ENCODE measurements at places on chromosomes 5 and 9.
A peak's percentile ranks its signal among the peaks of the same experiment; 100 is the strongest.

DNA sequence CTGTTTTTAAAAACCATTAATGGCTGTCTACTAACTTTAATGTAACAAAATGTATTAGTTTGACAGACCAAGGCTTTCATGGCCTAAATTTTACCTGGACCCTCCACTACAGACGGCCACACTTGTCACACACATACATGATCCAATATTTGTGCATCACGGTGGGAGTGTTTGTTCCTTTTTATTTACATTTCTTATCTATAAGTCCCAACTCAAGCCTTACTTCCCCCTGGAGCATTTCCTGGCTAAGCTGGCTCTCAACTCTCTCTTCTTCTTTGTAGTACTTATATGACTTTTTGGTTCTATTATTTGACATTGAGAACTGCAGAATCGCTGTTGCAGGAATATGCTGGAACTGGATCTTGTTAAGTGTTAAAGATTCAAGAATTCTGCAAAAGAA is 534.4 kb downstream of the RAB3C start:
- DNase-seq = no peak

GRCh38 chr5:171759777-171760176 is 25.8 kb upstream of the SMIM23 start:
- DNase-seq = no peak

- DNase-seq = no peak
These were observed 11.0 kb upstream of the MTMR12 start for GRCh38 chr5:32323741-32324140.

GRCh38 chr5:100818340-100818739 is 84.7 kb downstream of the ST8SIA4 start:
- no peak for DNase-seq

DNA sequence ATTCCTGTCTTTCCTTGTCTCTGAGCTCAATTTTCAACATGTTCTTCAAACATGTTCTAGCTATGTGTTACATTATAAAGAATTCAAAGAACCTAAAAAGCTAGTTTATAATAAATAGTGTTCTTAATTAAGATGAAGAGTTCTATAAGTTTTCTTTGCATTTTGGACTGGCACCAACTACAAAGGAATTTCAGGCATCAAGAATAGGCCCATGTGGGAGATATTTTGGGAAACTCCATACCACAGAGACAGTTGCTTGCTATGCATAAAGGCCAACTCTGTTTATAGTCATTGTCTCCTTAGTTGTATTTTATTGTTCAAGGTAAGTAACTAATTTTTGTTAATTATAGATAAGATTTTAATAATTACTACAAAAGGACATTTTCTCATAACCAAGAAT is 4.5 kb downstream of the SLF1 start:
- DNase-seq = no peak

GRCh38 chr5:157126-157715 is 34.1 kb upstream of the LRRC14B start:
- DNase-seq = no peak

DNA sequence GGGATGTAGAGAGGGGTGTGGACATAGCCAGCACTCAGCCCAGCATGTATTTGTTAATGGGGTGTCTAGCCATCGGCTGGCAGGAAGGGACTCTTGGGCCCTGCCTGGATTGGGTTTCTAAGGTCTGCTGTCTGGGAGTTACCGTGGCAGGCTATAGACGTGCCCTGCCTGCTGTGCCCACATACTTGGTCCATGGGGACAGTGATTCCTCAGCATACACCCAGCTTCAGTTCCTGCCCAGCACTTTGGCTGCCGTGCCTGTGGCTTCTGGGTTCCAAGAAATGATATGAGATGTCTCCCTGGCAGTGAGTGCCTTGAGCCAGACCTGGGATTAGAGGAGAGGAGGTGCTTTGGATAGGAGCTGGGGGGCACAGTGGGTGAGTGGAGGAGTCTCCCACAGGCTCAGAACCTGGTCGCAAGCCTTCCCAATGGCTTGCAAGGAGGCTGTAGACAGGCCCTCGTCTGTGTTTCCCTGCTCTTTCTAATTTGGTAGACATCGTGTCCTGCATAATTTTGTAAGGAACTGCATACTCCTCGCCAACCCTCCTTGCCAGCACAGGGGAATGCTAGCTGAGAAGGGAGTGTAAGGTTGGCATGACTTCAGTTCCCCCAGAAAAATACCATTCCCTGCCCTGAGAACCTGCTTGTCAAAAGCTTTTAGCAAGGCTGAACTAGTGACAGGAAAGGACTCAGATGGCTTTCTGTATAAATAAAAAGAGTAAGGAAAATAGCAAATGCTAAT is 287.9 kb downstream of the ZSWIM6 start:
- DNase-seq = no peak

GRCh38 chr5:2192496-2192895 is 309.8 kb upstream of the IRX4 start:
- no peak for DNase-seq

DNA sequence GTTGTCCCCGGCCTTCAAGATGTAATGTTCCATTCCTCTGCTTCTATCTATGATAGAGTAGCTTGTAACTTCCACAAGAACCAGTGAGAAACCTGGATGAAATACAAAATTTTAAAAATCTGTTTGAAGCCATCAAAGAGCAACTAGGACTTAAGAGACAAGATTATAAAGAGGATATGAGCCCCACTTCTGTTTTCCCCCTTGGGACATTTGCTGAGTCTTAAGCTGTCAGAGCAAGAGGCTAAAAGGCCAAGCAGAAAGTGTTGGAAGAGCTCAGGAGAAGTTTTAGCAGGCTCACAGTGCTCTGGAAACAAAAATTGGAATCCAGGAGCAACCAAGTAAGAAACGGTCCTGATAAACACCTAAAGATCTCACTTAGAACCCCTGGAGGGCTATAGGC is 76.1 kb downstream of the ADRB2 start:
- no peak for DNase-seq

GRCh38 chr9:88270413-88270812 is 117.8 kb upstream of the SPIN1 start:
- no peak for DNase-seq

- DNase-seq = no peak
These were observed 289.7 kb downstream of the FBXL7 start for GRCh38 chr5:15789642-15790041.

DNA sequence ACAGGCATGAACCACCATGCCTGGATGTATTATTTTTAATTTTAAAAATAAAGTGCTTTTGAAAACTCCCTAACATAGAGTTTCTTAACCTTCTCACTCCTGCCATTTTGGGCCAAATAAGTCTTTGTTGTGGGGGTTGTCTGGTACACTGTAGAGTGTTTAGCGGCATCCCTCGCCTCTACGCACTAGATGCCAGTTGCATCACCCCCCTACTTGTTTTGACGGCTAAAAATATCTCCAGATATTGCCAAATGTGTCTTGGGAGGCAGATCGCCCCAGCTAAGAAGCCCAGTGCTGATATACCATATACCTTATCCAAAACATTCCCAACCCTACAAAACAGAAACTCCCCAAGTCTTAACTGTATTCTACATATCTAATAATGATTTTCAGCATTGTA is 54.6 kb downstream of the SCAI start:
- DNase-seq = no peak

GRCh38 chr9:128773049-128773448 is 1.3 kb upstream of the ZER1 start:
- DNase-seq = no peak

GRCh38 chr9:93141771-93142483 is 7.9 kb upstream of the NINJ1 start:
- no peak for DNase-seq

DNA sequence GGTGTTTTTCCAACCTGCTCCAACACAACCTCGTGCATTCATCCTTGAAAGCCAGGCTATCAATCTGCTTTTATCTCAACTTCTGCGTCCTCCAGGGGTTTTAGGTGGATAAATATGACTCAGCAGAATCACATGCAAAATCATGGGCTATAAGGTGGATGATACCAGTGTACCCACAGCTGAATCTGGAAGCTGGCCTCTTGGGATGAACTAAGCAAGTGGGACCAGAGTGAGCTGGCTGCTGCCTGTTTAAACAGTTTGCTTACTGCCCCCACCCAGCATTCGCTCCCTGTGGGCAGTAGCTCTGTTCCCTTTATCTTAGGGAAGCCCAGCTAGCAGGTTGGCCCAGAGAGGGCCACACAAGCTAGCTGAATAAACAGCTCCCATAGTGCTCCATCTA is 194.0 kb downstream of the CRB2 start:
- no peak for DNase-seq

DNA sequence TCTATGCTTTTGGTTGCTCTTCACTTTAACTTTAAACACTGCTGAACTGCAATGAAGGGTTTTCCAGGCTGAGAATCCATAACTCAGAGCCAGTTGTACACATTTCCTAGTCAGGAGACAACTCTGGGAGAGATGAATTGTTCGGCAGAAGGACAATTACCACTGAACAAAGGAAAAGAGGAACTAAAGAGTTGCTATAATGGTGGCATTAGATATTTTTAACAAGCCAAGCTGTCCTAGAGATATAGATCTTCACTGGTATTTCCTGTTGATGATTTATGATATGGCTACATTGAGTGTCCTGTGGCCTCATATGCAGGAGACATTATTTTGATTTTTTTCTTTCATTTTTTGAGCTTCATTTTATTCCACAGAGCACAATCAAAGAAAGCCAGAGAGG is 219.1 kb upstream of the PCSK5 start:
- DNase-seq = no peak

- no peak for DNase-seq
These were observed 16.6 kb upstream of the SRP19 start for GRCh38 chr5:112844489-112844888.

- DNase-seq = no peak
These were observed 46.5 kb upstream of the MCTP1 start for GRCh38 chr5:95331358-95331757.

GRCh38 chr9:970151-970996 is 6.1 kb upstream of the DMRT3 start:
- no peak for DNase-seq

- no peak for DNase-seq
These were observed 1087.9 kb upstream of the NUDT12 start for GRCh38 chr5:104650313-104651055.

DNA sequence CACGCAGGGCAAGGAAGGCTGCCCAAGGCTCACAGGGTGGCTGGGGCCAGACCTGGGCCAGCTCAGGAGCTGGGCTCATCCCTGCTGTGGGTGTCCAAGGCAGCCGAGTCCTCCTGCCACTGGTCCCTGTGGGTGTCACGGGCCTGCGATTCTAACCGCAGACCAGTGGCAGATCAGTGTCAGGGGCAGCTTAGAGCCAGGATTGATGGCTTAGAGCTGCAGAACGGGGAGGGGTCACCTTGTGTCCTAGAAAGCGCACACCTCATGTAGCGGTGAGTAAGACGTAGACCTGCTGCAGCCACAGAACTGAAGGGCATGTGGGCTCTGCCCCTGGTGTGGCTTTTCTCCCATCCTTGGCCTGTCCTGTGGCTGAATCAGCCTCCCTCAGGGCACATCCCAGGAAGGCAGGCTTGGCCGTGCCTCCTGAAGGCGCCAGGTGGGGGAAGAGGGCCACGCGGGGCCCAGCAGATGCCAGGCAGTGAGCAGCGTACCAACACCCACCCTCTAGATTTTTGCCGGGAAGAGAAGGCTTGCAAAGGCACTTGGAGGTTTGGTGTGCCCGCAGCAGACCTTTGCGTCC is 78.3 kb upstream of the FCN2 start:
- DNase-seq = no peak

DNA sequence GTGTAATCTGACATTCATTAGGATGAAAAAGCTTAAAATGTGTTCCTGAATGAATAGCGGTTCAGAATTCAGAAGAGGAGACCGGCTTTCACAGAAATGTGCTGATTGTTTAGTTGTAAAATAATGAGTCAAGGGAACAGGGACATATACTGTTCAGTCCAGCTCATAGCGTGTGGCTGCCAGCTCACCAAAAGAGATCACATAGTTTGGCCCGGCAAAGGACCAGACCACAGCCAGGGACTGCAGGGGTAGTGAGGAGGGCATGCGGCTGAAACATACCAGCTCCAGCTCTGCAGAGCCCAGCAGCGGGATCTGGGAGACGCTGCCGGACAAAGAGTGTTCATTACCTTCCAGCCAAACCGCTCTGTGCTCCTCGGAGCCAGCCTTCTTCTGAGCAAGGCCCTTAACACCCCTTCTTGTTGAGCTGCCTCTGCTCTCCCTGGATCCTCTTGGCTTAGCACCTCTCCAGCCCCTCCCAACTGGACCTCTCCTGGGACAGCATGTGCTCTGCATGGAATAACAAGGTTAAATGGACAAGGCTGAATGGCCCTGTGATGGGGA is 116.8 kb upstream of the CNTLN start:
- DNase-seq = peak; percentile 76

GRCh38 chr5:147245381-147246165 is 10.7 kb downstream of the STK32A start:
- DNase-seq = no peak

- DNase-seq = no peak
These were observed 99.3 kb upstream of the WWC1 start for GRCh38 chr5:168192120-168192519.

DNA sequence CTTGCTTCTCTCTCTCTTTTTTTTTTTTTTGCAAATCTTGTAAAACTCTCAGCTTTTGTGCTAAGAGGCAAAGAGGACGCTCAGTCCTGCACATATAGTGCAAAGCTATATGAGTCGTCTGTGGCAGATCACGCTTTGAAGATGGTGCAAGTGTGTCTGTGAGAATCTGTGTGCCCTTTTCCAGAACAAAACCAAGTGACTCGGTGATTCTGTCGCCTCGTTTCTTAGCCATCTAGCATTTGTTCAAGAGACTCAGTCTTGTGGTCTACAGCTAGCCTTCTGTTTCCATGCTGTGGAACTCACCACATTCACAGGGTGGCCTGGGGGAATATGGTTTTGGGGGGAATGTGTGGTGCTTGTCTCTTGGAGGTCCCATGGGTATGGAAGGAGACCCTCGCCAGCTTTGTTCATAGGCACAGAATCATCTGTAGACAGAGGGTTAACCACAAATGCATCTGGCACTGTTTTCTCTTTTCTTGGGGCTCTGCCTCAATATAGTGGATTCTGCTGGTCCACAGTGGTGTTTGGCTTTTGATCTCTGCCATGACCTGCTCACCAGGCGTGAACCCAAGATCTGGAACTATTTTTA is 82.1 kb downstream of the C9orf152 start:
- no peak for DNase-seq

GRCh38 chr5:27008604-27009539 is 29.5 kb downstream of the CDH9 start:
- DNase-seq = no peak

GRCh38 chr9:122005597-122005996 is 87.5 kb downstream of the TTLL11 start:
- DNase-seq = peak; percentile 18

DNA sequence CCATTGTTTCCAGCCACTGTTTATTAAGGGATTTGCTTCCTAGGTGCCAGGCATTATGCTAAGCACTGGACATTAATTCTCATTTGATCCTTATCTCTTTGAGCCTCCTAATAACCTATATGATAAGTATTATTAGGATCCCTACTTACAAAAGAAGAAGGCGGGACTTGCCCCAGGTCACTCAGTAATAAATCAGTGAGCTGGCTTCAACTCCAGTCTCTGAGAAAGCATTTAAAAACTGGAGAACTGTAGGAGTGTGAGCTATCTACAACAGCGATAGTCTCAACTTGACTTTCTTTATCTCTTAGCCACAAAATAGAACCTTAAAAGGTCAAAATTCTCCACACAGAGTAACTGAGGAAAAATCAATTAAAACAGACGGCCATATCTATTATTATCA is 155.0 kb downstream of the GNAQ start:
- no peak for DNase-seq

Data from AG09309 (cell line).